Stimulated activated CD8-positive, alpha-beta memory T cell treated with anti-CD3 and anti-CD28 coated beads, Interleukin-15, amount 100 ng/mL, for 1 hour (primary cell): ENCODE measurements at places on chromosomes 11 and 22.

- DNase-seq = no peak
Observed at GRCh38 chr22:45843986-45844385, 133.0 kb downstream of the WNT7B start.

GRCh38 chr22:20128902-20129746, 2.5 kb upstream of the ZDHHC8 start:
- peak; percentile 27 for DNase-seq

DNA sequence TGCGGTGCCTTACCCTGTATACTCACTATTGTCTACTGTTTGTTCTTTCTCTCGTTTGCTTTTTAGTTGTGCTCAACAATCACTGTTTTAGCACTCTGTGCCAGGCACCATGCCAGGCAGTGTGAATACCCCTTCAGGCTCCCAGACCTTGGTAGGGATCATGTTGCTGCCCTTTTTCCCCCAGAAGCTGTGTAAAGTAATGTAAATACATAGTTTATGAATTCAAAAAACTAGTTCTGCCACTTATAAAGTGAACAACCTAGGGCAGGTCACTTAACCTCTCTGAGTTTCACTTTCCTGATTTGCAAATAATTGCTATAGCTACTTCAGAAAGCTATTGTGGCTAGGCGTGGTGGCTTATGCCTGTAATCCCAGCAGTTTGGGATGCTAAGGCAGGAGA, 81.0 kb upstream of the CTSC start:
- DNase-seq = no peak

GRCh38 chr22:17938484-17938924, 85.9 kb downstream of the MICAL3 start:
- no peak for DNase-seq

DNA sequence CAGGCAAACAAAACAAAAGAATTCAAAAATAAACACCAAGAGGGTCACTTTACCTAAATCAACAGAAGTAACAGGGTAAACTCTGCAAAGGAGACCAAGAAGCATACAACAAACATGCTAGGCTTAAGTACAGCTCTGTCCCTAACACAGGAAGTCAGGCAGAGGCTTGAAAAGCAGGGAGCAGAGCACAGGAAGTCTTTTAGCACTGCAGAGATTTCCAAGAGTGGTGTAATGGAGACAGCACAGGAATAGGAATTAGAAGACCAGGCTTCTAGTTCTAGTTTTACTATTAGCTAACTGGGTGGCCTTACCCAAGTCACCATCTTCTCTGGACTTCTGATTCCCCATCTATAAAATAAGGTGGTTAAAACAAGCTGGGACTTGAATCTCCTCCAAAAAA, 1.9 kb downstream of the RBFOX2 start:
- DNase-seq = no peak

GRCh38 chr11:77981346-77981947, 13.0 kb downstream of the INTS4 start:
- DNase-seq = no peak

- DNase-seq = no peak
Observed at GRCh38 chr11:288478-289397, at the start of gene PGGHG. PGGHG (plus strand) TSS chr11:289126; CDS start chr11:289817, 691 bp downstream.

DNA sequence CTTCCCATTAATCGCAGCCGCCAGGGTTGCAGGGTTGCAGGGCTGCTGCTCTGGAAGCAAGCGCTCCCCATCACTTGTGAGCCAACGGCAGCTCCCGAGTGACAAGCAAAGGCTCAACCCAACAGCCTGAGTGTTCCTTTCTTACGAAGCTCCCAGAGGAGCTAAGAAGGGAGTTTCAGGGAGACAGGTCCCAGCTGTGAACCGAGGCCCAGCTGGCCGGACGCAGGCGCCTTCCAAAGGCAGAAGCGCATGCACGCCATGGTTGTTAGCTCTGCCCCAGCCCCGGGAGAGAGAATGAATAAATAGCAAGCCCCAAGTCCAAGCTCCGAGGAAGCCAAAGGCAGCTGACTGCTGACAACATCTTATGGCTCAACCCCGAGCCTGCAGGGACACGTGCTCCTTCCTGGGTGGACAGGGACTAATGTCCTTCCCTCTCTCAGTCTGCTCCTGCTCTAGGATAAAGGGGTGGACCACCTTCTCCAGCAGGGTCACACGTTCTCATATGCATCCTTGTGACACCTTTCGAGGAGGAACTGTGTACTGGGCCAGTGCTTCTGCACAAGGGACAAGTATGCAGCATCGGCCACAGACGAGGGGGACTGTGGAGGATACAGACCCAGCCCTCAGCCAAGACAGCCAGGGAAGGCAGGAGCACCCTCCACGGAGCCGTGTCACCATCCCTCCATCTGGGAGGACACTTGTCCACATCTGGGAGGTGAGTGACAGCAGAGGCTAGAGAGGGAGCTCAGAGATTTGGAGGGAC, 29.9 kb downstream of the SHANK2 start:
- DNase-seq = no peak
